ENCODE measurements at places on chromosomes 12 and 14. TPM values are rescaled to one million over a fixed set of nuclear protein-coding genes. Genes with fewer than 3 reads are reported as not detected.

DNA sequence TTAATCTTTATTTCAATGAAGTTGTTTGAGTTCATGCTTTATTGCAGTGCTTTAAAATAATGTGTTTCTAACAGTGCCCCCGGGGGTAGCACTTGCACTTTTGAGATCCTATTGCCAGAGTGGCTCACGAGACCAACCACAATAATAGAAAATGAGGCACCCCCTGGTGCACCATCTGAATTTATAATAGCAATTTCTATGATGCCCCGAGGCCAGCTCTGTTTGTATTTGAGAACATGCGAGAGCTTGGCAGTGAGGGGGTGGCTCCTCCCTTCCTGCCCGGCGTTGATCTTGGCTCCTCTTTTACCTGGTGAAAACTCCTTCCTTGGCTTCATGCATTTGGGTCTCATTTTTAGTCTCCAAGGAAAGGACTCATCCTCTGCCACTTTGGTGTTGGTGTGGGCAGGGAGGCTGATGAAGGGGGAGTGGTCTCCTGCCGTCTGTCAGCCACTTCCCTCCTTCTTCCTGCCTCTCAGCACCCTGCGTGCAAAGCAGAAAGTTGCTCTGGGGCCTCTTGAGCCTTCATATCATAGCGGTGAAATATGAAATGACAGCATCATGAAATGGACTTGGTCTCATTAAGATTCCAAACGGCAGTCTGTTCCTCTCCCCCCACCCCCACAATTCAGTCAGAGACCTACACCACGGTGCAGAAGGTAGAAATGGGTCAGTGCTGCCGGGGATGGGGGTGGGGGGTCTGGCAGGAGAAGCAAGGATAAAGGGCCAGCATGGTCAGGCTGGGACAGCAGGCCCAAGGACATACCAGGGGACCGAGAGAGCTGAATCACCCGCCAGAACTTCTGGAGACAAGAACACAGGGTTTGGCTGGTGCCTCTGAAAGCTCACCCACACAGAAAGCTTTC, 17.7 kb upstream of the NRXN3 start:
- H3K36me3 ChIP-seq = no peaks in the 10 kb centered on the region
- no peaks in the 10 kb centered on the region for H3K27me3 ChIP-seq
- no peak overlapping the region for H3K27ac ChIP-seq
- no peak for DNase-seq
- no peak overlapping the region for H3K4me3 ChIP-seq

The PNMA1 gene
- 32.7 TPM for total RNA-seq

The CARMIL3 gene
- total RNA-seq = 1.4 TPM

GRCh38 chr14:50901361-50901760, 29.5 kb downstream of the ABHD12B start:
- H3K4me3 ChIP-seq = no peak overlapping the region
- peaks cover 1% of the 10 kb centered on the region for H3K4me1 ChIP-seq
- no peak overlapping the region for H3K27ac ChIP-seq
- H3K27me3 ChIP-seq = no peaks in the 10 kb centered on the region
- DNase-seq = no peak

The NR1H4 gene
- total RNA-seq = not detected

DNA sequence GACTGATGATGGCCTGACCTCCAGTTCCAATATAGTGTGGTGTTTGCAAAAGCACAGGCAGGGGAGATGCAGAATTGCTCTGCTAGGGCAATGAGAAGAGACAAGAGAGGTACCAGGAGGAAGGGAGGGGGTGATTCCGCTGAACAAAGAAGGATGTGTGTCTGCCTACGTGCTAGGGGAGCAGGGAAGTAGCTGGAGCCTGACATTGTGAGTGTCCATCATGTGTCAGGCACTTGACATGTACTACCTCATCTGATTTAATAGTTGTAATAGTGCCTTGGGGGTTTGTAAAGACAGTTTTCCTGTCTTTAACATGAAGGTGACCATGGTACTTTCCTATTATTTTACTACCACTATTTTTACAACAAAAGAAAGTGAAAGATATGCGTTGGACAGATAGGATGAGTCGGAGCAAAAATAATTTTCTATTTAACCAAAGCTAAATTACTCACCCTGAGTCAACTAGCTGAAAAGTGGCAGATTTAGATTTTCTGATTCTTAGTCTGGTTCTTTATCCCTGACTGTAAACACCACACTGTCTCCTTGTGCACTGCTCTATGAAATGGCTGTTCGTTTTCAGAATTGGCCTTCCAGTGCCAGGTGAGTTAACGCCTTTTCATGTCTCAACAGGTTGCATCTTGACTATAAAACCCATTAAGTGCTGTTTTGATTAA, 33.7 kb upstream of the TEAD4 start:
- H3K27ac ChIP-seq = no peak overlapping the region
- peaks cover 45% of the 10 kb centered on the region for H3K36me3 ChIP-seq
- H3K4me3 ChIP-seq = no peak overlapping the region
- no peaks in the 10 kb centered on the region for H3K27me3 ChIP-seq

DNA sequence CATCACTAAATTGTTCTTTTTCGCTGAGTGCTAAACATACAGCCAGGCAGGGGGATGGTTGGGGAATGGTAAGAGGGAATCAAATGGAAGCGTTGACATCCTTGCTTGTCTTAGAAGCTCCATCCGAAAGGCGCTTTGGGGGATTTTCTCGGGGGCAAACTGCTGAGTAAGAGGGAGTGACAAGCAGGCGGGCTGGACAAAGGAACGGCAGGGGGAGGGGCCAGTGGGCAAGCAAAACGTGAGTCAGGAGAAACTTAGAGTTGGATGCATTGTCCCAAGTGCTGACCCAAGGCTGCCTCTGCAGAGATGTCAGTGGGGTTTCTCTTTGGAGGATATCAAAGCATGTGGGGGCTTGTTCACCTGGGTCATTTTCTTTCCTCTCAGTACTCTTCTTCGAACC, 480.5 kb downstream of the VRK1 start:
- H3K27me3 ChIP-seq = no peaks in the 10 kb centered on the region
- no peak overlapping the region for H3K27ac ChIP-seq
- no peaks in the 10 kb centered on the region for H3K36me3 ChIP-seq
- DNase-seq = no peak

GRCh38 chr14:105694961-105695360, 168.6 kb downstream of the TMEM121 start:
- peaks cover 30% of the 10 kb centered on the region for H3K27me3 ChIP-seq
- H3K27ac ChIP-seq = peak overlapping the region; percentile 62
- peak overlapping the region; percentile 71 for H3K4me3 ChIP-seq
- DNase-seq = no peak

The INHBE gene
- total RNA-seq = not detected

DNA sequence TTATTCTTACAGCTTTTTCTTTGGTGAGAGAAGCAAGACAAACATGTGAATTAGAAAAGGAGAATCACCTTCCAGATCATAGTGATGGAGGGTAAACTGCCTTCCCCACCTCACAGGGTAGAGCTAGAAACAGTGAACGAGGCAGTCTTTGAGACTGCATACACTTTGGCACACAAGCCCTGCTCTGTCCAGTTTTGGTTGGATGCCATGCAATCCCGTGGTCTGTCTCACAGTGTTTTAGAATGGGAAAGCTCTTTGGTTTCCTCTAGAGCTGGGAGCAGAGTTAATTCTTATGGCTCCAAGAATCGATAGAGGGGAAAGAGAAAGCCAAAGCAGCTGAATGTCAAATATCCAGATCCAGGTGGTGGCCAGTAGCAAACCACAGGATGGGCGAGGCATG, 21.9 kb downstream of the TDP1 start:
- no peak overlapping the region for H3K27ac ChIP-seq
- H3K27me3 ChIP-seq = no peaks in the 10 kb centered on the region
- H3K4me1 ChIP-seq = no peaks in the 10 kb centered on the region
- DNase-seq = no peak
- peaks cover 17% of the 10 kb centered on the region for H3K36me3 ChIP-seq

The RNF212B gene
- total RNA-seq = not detected

- peaks cover 2% of the 10 kb centered on the region for H3K4me1 ChIP-seq
- DNase-seq = no peak
- no peak overlapping the region for H3K27ac ChIP-seq
- H3K4me3 ChIP-seq = no peak overlapping the region
- H3K36me3 ChIP-seq = peaks cover 3% of the 10 kb centered on the region
These were observed 12.2 kb upstream of the DHRS2 start for GRCh38 chr14:23623962-23624361.

- no peaks in the 10 kb centered on the region for H3K36me3 ChIP-seq
- no peak overlapping the region for H3K27ac ChIP-seq
- H3K27me3 ChIP-seq = peaks cover 3% of the 10 kb centered on the region
- peaks cover 3% of the 10 kb centered on the region for H3K4me1 ChIP-seq
These were observed 305.5 kb upstream of the FKBP4 start for GRCh38 chr12:2489275-2489674.

DNA sequence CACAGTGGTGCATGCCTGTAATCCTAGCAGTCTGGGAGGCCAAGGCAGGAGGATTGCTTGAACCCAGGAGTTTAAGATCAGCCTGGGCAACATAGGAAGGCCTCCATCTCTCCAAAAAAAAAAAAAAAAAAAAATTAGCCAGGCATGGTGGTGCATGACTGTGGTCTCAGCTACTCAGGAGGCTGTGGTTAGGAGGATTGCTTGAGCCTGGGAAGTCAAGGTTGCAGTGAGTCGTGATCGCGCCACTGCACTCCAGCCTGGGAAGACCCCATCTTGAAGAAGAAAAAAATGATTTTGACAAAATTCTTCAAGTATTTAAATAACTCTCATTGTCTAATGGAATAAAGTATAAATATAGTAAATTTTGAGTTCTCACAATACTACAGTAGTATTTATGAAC, 219.2 kb upstream of the SSTR1 start:
- no peaks in the 10 kb centered on the region for H3K36me3 ChIP-seq
- H3K27me3 ChIP-seq = no peaks in the 10 kb centered on the region
- no peak overlapping the region for H3K27ac ChIP-seq
- no peaks in the 10 kb centered on the region for H3K4me1 ChIP-seq

DNA sequence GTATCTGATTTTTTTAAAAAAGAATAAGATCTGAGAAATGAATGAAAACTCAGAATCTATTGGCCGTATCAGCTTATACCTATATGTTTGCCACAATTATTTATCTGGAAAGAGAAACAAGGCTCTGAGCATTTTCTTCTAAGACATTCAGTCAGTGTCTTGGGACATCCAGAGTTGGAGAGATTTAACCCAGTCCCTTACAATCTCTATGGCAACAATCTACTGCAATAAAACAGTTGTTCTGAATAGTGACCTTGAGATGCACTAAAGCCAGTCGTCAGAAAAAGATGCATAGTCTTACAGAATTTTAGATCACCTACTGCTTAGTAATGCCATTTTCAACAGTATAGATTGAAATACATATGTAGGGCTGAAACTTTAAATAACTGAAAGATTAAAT, 52.0 kb upstream of the SOCS2 start:
- no peak overlapping the region for H3K27ac ChIP-seq
- H3K4me1 ChIP-seq = no peaks in the 10 kb centered on the region
- no peaks in the 10 kb centered on the region for H3K36me3 ChIP-seq
- DNase-seq = no peak
- no peak overlapping the region for H3K4me3 ChIP-seq

- DNase-seq = no peak
- no peaks in the 10 kb centered on the region for H3K27me3 ChIP-seq
- no peaks in the 10 kb centered on the region for H3K36me3 ChIP-seq
These were observed 178.0 kb downstream of the FOXG1 start for GRCh38 chr14:28944605-28945004.

The RERG gene
- total RNA-seq = 2.5 TPM

GRCh38 chr12:55663391-55663790, 26.7 kb downstream of the OR10P1 start:
- no peaks in the 10 kb centered on the region for H3K4me1 ChIP-seq
- peaks cover 6% of the 10 kb centered on the region for H3K27me3 ChIP-seq
- no peak overlapping the region for H3K27ac ChIP-seq

The GPR84 gene
- 0.41 TPM for total RNA-seq

DNA sequence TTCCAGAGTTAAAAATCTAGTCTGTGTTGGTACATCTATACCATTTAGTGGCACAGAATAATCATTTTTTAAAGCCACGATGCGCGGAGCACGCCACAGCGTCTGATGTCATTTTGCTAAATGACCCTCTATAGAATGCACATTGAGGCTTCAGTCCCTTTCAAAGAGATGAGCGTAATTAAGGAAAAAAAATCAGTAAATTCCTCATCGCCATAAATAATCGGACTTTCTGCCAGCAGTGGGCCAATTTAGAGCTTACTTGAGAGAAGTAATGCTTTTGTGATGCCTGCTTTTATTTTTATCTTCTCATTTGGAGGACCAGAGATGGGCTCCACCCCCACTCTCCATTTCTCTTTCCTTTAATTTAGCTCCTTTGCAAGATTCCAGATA, 4.0 kb downstream of the ASCL1 start:
- peaks cover 53% of the 10 kb centered on the region for H3K27me3 ChIP-seq
- H3K36me3 ChIP-seq = peaks cover 12% of the 10 kb centered on the region
- DNase-seq = no peak

DNA sequence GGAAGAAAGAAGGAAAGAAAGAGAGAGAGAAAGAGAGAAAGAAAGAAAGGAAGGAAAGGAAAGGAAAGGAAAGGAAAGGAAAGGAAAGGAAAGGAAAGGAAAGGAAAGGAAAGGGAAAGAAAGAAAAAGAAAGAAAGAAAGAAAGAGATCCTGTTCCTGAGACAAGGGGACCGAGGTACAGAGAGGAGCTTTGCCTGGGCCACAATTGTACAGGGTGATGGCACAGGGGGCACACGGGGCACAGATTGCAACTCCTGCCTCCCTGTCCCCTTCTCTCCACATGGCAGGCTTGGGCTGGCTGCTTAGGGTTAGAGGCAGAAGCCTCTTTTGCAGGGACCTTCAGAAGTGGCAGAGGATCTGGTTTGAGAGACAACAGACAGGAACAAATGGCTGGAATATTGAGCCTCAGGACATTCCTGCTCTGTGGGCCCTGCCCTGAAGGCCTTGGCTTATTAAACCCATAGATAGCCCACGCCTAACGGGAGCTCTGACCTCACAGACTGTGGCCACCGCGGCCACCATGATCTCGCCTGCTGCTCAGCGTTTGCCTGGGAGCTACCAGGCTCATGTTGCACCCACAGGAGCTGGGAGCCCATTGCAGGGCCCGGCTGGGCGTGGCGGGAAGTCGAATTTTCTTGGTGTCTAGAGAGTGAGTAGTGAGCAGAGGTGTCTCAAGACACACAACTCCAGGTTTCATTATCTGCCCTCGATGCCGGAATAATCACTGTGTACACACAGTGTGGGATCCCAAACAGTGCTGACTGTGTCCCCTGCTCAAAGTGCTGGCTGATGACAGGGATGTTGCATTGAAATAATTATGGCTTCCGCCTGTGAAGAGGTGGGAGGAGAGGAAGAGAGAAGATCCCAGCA, 147.9 kb upstream of the NCOR2 start:
- peaks cover 15% of the 10 kb centered on the region for H3K4me1 ChIP-seq
- no peak overlapping the region for H3K27ac ChIP-seq

DNA sequence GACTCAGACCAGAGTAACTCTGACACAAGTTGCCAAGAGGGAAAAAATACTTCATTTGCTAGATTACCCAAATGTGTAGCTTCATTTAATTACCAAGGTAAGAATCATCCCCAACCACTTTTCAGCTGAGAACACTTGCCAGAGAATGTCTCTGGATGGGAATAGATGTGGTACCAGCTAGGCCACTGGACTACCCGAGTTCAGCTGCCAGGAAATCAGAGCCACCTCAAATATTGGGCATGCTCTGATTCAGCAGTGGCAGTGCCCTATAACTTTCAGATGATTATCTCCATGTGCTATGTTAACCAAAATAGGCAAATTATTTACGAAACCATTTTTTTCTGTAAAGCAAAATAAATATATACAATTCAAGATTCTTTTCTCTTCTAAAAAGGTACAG, 80.7 kb downstream of the SLC38A1 start:
- H3K4me3 ChIP-seq = no peak overlapping the region
- peaks cover 7% of the 10 kb centered on the region for H3K27me3 ChIP-seq
- no peak for DNase-seq
- no peaks in the 10 kb centered on the region for H3K4me1 ChIP-seq

The SSPN gene
- 2.7 TPM for total RNA-seq

GRCh38 chr12:70571705-70572268, 65.4 kb downstream of the PTPRB start:
- H3K4me1 ChIP-seq = no peaks in the 10 kb centered on the region
- no peak overlapping the region for H3K4me3 ChIP-seq
- H3K27ac ChIP-seq = no peak overlapping the region
- peaks cover 2% of the 10 kb centered on the region for H3K27me3 ChIP-seq
- peaks cover 71% of the 10 kb centered on the region for H3K36me3 ChIP-seq
- no peak for DNase-seq

Measured in endothelial cell (in vitro differentiated cells).